Osteoblast (primary cell): ENCODE measurements at places on chromosomes 3 and 15. TPM values are rescaled to one million over a fixed set of nuclear protein-coding genes. Genes with fewer than 3 reads are reported as not detected.

DCLK3 gene
- total RNA-seq: under 0.01 TPM in 2 replicates

FAM81A gene
- 0.29 and 0.72 TPM in 2 replicates for total RNA-seq

GOLGA6B gene
- total RNA-seq: not detected in 2 replicates

GOLGA6D gene
- not detected in 2 replicates for total RNA-seq

XCR1 gene
- not detected in 2 replicates for total RNA-seq

ARMC8 gene
- 45.7 and 59.0 TPM in 2 replicates for total RNA-seq

TRIM71 gene
- total RNA-seq: not detected in 2 replicates

AGBL1 gene
- total RNA-seq: not detected in 2 replicates

GXYLT2 gene
- 75.1 and 77.4 TPM in 2 replicates for total RNA-seq
